ENCODE measurements at places on chromosomes 3 and 15. TPM values are rescaled to one million over a fixed set of nuclear protein-coding genes. Genes with fewer than 3 reads are reported as not detected.

The SLCO2A1 gene
- 1.4 TPM for total RNA-seq

The NR2E3 gene
- total RNA-seq = 0.25 TPM

The MUSTN1 gene
- 2.2 TPM for total RNA-seq

The C3orf22 gene
- not detected for total RNA-seq

The KLF15 gene
- total RNA-seq = 3.0 TPM

GRCh38 chr3:127655641-127656040 lies 17.1 kb upstream of the ABTB1 start:
- H3K4me3 ChIP-seq = no peak overlapping the region
- DNase-seq = no peak
- H3K27me3 ChIP-seq = peaks cover 6% of the 10 kb centered on the region
- no peaks in the 10 kb centered on the region for H3K4me1 ChIP-seq
- H3K36me3 ChIP-seq = no peaks in the 10 kb centered on the region

DNA sequence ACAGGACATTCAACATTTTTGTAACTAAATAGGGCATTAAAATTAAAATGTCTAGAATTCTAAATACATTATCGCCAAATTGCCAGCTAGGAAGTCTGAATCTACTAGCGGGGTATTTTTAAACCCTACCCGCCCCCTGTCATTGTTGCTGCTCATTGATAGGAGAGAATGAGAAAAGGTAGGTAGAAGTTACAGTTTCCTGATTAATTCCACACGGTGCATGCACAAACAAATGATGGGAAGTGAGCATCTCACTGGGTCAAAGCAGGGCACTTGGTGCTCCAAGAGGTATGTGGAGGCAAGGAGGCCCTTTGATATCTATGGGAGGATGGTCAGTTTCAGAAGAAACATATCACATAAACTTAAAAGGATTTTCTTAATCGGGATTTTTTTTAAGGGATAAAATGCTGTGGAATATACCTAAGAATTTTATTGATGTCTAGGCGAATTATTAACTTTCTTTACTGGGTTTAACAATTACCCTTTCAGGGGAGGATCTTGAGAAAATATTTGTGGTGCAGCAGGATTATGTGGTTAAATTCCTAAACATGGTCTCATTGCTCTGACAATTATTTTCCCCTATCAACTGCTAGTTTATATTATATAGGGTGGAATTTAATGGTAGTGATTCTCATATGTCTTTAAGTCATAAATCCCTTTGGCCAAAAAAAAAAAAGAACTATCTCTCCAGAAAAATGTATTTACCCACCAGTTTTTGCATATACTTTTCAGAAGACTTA lies 236.0 kb upstream of the GOLGA6L4 start:
- H3K36me3 ChIP-seq = no peaks in the 10 kb centered on the region
- H3K27ac ChIP-seq = no peak overlapping the region
- H3K27me3 ChIP-seq = no peaks in the 10 kb centered on the region
- no peak overlapping the region for H3K4me3 ChIP-seq

- no peaks in the 10 kb centered on the region for H3K27me3 ChIP-seq
- no peak for DNase-seq
- no peak overlapping the region for H3K27ac ChIP-seq
- no peaks in the 10 kb centered on the region for H3K36me3 ChIP-seq
- H3K4me3 ChIP-seq = no peak overlapping the region
Measured at GRCh38 chr3:10515396-10515795, 10.0 kb upstream of the ATP2B2 start.

DNA sequence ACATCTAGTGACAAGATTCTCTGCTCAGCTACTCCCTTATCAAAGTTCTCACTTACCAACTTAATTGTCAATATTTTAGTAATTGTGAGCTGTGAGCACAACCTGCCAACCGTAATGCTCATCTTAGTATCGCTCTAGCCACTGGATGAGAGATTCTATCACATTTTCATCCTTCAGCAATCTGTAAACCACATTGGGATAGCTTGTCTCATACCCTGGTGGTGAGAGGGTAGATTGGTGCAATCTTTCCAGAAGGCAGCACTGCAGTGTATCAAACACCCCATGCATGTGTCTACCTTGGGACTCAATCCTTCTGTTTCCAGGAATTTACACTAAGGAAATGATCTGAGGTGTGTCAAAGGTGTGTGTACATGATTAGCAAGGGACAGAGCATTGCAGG lies 18.9 kb upstream of the ATP8B4 start:
- no peak overlapping the region for H3K27ac ChIP-seq
- H3K27me3 ChIP-seq = no peaks in the 10 kb centered on the region
- no peak overlapping the region for H3K4me3 ChIP-seq
- no peak for DNase-seq
- peaks cover 7% of the 10 kb centered on the region for H3K4me1 ChIP-seq

DNA sequence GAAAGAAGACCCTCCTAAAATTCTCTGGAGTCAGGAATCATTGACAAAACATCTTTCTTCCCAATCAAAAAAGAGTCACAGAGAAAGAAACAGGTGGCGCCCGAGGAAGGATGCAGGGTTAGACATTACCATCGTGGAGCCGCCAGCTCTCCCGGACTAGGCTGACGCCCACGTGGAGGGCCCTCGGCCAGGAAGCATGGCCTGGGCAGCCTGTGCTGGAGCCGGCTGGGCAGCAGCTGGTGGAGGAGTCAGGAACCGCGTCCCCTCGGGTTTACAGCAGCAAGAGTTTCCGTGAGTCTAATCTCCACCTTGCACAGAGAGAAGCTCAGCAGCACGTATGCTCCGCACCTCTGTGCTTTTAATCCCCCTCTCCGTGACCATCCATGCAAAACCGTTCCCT lies 533.7 kb upstream of the ATP11B start:
- no peak overlapping the region for H3K27ac ChIP-seq
- no peaks in the 10 kb centered on the region for H3K27me3 ChIP-seq
- no peaks in the 10 kb centered on the region for H3K4me1 ChIP-seq
- H3K36me3 ChIP-seq = no peaks in the 10 kb centered on the region

GRCh38 chr3:107899990-107900651 lies 190.7 kb downstream of the CD47 start:
- H3K27me3 ChIP-seq = peaks cover 7% of the 10 kb centered on the region
- H3K4me3 ChIP-seq = no peak overlapping the region
- H3K36me3 ChIP-seq = no peaks in the 10 kb centered on the region
- DNase-seq = no peak
- no peaks in the 10 kb centered on the region for H3K4me1 ChIP-seq

DNA sequence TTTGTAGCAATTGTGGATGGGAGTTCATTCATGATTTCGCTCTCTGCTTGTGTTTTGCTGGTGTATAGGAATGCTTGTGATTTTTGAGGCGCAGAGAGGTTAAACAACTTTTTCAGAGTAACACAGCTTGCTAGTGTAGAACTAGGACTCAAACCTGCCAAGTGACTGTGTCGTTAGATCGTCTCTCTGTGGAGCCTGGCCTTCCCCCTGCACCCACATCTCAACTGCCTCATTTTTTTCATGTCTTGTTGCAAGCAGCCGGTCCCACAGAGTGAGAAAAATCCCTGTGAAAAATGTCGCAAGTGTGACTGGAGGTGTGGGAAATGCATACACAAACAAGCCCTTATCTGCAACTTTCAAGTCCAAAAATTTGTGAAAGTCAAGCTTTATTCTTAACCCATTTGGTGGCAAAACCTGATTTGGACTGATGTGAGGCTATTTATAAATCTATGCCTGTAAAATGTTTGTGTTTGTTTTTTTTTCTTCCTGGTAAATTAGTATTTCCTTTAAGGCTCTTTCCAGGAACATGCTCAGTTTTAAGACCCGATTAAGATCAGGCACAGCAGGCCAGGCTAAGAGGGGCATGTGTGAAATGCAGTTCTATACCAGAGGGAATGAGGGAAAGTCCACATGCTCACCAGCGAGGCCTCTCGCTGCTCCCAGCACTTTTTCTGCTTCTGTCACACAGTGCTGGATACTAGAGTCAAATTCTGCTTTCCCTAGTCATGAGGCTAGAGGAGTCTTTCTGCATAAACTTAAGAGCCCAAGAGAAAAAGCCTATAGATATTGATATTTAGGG lies 25.8 kb downstream of the ST6GAL1 start:
- H3K4me1 ChIP-seq = peaks cover 18% of the 10 kb centered on the region
- no peak for DNase-seq
- H3K27ac ChIP-seq = no peak overlapping the region
- no peaks in the 10 kb centered on the region for H3K27me3 ChIP-seq
- no peaks in the 10 kb centered on the region for H3K36me3 ChIP-seq

DNA sequence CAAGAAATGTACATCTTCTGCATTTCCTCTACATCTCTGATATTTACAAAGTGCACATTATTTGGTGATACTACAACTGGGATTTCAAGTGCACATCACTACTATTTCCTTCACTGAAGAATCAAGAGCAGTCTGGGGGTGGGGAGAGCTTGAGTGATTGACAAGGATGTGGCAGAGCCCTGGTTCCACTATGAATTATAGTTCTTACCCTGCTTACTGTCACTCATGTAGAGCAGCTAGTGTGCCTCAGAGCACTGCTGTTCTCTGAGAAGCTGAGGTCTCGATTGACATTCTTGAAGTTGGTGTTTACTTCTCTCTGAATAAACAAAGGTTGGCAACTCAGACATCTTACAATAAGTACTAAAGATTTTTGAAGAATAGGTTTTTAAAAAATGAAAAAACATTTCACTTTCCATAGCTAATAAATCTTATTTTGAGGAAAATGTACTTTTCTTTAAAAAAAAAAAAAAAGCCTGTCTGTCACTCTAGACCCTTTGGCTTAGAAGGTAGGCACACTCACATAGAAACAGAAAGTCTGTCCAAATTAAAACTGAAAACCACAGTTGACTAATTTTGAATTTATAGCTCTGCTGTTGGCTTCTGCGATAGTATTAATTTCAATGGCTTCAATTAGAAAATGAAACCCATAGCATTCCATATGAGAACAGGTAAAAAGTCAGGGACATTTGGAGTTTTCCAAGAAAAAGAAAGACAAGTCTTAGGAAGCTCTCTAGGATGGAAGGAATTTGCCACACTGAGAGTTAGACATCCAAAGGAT lies 5.6 kb downstream of the GREM1 start:
- H3K4me3 ChIP-seq = no peak overlapping the region
- peaks cover 30% of the 10 kb centered on the region for H3K27me3 ChIP-seq
- DNase-seq = no peak
- H3K4me1 ChIP-seq = no peaks in the 10 kb centered on the region
- no peaks in the 10 kb centered on the region for H3K36me3 ChIP-seq

DNA sequence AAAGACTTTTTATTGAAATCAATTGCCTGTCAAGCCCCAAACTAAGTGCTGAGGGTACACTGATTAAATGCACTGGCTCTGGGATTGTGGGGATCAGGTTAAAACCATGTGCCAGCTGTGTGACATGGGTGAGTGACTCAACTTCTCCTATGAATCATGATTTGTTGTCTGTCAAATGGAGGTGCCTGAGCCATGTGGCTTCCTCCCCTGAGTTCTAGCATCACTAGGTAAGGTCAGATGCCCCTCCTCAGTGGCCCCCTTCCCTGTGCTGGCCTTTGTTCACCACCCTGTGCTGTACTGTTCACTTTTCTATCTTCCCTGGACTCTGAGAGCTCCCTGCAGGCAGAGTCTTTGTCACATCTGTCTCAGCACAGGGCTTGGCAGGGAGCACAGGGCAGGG lies 43.6 kb upstream of the ATP2B2 start:
- no peaks in the 10 kb centered on the region for H3K36me3 ChIP-seq
- H3K27ac ChIP-seq = no peak overlapping the region
- no peak overlapping the region for H3K4me3 ChIP-seq
- no peak for DNase-seq
- no peaks in the 10 kb centered on the region for H3K4me1 ChIP-seq
- H3K27me3 ChIP-seq = no peaks in the 10 kb centered on the region

DNA sequence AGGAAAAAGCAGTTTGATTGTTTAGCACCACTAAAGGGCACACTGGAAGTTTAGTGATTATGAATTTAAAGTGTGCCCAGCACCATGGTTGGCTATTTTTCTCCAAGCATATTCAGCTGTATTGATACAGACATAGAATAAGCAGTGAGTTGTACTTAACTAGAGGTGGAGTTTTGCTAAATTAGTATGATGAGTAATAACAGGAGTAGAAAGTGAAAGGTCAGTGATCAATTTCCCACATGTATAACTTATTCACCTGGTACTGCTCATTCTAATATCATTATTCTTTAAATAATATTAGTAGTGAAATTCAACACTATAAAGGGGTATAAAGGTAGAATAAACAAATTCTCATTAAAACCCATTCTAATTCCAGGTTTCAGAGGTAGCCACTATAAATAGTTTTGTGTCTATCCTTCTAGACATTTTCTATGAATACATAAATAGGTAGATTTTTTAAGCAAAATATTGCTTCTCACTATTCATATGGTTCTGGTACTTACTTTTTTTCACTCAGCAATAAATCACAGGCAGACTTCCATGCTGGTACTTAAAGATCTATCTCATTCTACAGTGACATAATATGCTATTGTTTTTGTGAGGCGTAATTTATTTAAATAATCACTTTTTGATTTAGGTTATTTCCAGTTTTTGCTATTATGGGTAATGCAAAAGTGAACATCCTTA lies 732.9 kb downstream of the VGLL3 start:
- no peak for DNase-seq
- H3K4me3 ChIP-seq = no peak overlapping the region
- no peaks in the 10 kb centered on the region for H3K27me3 ChIP-seq
- H3K36me3 ChIP-seq = no peaks in the 10 kb centered on the region
- H3K4me1 ChIP-seq = no peaks in the 10 kb centered on the region
- H3K27ac ChIP-seq = no peak overlapping the region

DNA sequence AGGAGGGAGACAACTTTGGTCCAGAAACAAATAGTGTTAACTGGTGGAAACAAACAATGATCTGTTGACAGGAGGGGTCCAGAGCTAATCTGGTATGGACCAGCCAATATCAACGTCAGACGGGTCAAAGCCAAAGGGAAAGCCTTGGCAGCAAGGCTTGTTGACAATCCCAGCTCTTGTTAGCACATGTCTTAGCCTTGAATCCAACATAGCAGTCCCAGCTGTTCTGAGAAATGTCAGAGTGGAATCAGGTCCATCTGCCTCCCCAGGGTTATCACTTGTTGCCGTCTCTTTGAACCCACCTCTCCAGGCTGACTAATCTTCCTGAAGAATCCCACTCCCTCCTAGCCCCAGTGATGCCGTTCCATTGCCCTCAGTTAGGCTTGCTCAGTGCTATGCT lies 404.6 kb upstream of the MCTP2 start:
- no peak overlapping the region for H3K4me3 ChIP-seq
- H3K27ac ChIP-seq = no peak overlapping the region
- no peaks in the 10 kb centered on the region for H3K27me3 ChIP-seq
- no peaks in the 10 kb centered on the region for H3K4me1 ChIP-seq
- no peaks in the 10 kb centered on the region for H3K36me3 ChIP-seq

DNA sequence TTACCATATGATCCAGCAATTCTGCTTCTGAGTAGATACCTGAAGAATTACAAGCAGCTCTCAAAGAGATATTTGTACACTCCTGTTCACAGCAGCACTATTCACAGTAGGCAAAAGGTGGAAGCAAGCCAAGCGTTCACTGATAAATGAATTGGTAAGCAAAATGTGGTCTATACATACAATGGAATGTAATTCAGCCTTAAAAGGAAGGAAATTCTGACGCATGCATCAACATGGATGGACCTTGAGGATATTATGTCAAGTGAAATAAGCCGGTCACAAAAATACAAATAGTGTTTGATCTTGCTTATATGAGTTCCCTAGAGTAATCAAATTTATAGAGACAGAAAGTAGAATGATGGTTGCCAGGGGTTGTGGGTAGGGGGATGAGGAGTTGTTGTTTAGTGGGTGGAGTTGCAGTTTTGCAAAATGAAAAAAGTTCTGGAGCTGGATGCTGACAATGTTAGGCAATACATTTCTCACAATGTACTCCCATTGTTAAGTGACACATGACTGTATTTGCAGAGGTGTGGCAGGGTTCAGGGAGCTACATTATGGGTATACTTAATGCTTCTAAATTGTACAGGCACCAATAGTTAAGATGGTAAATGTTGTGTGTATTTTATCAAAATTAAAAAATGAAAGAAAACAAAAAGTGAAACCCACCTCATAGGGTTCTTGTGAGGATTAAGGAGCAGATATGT lies 26.7 kb downstream of the SLC6A1 start:
- peak; percentile 60 for DNase-seq
- H3K27ac ChIP-seq = no peak overlapping the region
- H3K36me3 ChIP-seq = no peaks in the 10 kb centered on the region
- no peak overlapping the region for H3K4me3 ChIP-seq
- peaks cover 4% of the 10 kb centered on the region for H3K27me3 ChIP-seq

Measured in endothelial cell of umbilical vein (primary cell).